ENCODE measurements at places on chromosomes 1 and 21. TPM values are rescaled to one million over a fixed set of nuclear protein-coding genes. Genes with fewer than 3 reads are reported as not detected.

Gene CHI3L1
- 133 TPM for total RNA-seq

Gene FLG2
- 1,884 TPM for total RNA-seq

Gene CD1D
- total RNA-seq: 0.46 TPM

Gene GNAT2
- not detected for total RNA-seq

Gene E2F2
- total RNA-seq: 11.8 TPM

DNA sequence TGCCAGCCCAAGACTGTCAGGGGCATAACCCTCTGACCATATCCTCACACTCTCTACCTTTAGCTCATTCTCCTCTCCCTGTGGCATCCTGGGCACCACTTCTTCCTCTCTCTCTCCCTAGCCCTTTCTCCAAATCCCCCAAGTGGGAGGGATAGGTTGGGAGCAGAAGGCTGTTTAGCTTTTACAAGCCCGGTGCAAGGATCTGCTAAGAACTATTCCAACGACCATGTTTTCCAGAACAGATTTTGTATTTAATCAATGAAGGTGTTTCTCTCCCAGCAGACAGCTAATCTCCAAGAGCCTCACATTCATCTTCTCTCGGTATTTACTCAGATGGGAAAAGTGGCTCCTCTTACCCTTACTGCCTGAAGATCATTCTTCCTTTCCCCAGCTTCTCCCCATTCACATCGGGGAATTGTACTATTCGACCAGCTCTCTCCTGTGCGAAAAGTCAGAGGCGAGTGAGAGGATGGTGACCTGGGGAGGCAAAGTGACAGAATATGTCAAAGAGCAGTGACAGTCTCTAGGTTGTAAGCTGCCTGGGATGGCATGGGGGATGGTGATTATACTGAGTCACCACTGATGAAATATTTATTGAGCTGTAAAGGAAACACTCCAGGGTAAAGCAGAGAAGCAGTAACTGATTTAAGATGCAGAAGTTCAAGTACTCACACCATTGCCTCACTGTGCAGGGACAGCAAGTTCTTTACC lies 47.0 kb upstream of the RBM15 start:
- no peak for DNase-seq

- no peak for DNase-seq
Measured at GRCh38 chr21:16741141-16741665, 771.6 kb upstream of the CXADR start.

DNA sequence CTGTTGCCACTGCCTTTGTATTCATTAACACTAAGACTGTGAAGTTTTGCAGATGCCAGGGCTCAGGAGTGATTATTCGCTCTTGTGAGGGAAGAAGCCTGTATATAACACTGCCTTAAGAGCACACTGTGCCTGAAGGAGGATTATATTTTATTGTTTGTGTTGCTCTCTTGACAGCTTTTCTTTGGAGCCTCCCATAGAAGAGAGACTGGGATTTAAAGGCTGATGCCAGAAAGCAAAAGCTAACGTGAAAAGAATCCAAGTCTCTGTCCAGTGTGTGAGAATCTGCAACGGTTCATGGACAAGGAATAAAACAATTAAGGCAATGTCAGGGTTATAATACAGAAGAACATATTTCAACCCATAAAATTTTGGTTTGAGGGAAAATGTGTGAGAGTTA lies 316.8 kb downstream of the NFIA start:
- DNase-seq: no peak

- no peak for DNase-seq
Measured at GRCh38 chr1:64062941-64063581, 140.4 kb upstream of the UBE2U start.

DNA sequence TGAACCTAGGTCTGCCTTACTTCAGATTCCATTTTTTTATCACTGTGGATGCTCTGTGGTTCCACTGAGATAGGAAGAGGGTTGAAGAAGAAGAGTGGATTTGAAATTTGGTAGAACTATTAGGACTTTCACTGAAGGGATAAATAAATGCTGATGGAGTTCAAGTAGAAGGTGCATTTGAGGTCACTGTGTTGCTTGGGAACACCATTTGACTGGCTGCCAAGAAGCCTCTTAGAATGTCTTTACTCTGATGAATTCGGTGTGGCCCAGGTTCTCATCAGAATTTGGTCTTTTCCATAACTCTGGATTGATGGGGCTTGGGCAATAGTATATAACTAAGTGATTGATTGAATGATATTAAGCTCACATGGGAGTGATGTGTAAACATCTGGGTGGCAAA lies 11.9 kb downstream of the XPR1 start:
- DNase-seq: no peak

DNA sequence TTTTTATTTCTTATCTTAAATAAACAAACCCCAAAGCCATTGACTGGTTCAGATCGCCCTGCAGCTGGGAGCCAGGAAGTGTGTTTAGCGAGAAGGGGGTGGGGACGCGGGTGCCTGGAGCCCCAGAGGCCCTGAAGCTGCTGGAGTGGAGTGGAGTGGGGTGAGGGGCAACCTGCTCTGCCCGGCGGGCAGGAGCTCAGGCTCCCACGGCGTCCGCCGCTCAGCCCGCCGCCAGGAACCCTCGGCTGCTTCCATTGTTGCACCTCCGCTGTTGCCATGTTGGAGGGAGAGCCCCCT lies 673 bp downstream of the PIK3C2B start:
- DNase-seq: peak; percentile 90

GRCh38 chr1:166384948-166385347 lies 218.1 kb upstream of the FAM78B start:
- no peak for DNase-seq

DNA sequence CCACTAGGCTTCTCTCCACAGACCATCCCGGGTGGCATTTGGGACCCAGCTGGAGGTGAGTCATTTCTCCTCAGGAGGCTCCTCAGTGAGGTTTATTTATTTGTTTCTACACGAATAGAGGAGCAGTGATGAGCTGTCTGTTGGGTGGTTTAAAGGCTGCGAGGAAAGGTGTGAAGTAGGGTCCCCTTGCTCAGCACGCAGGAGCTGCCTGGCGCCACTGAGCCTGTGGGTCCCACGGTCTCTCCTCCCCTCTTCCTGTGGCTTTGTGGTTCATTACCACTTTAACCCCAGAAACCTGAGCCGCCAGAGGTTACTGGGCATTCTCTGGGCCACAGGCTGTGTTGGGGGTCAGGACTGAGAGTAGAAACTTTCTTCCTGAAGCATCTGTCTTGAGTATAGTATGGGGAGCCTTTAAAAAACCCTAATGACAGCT lies 39.9 kb downstream of the IL6R start:
- no peak for DNase-seq

Measured in lower leg skin (tissue), 4 donors.